Melanocyte of skin (primary cell): ENCODE measurements at places on chromosomes 1 and 21. TPM values are rescaled to one million over a fixed set of nuclear protein-coding genes. Genes with fewer than 3 reads are reported as not detected.

The ASAP3 gene
- total RNA-seq: 10.0 and 11.6 TPM in 2 replicates

The SH3BGRL3 gene
- 13.7 and 15.7 TPM in 2 replicates for total RNA-seq

The TMEM125 gene
- not detected in 2 replicates for total RNA-seq

The NUP210L gene
- under 0.01 and 0.36 TPM in 2 replicates for total RNA-seq

The IGSF21 gene
- total RNA-seq: not detected in 2 replicates

The GBP2 gene
- 12.3 and 25.9 TPM in 2 replicates for total RNA-seq

The AMY1B gene
- total RNA-seq: not detected in 2 replicates

The PALMD gene
- 0.77 TPM in 1 of 2 replicates, not detected in the other for total RNA-seq

The CLCNKB gene
- total RNA-seq: not detected in 2 replicates

The SPRR3 gene
- not detected in 2 replicates for total RNA-seq

The SLC45A1 gene
- total RNA-seq: not detected in 2 replicates

The SETD4 gene
- 20.0 and 22.9 TPM in 2 replicates for total RNA-seq

The PLA2G2F gene
- total RNA-seq: not detected in 2 replicates

The PGLYRP4 gene
- total RNA-seq: not detected in 2 replicates

The E2F2 gene
- total RNA-seq: 3.4 and 4.0 TPM in 2 replicates

The IL10 gene
- total RNA-seq: not detected in 2 replicates

The ILDR2 gene
- not detected in 2 replicates for total RNA-seq

The VANGL2 gene
- 4.7 and 4.8 TPM in 2 replicates for total RNA-seq

The CAPZA1 gene
- total RNA-seq: 178 and 210 TPM in 2 replicates

The KCNE2 gene
- total RNA-seq: not detected in 2 replicates

The DNASE2B gene
- 4.5 TPM in 1 of 2 replicates, not detected in the other for total RNA-seq

The TGFB2 gene
- total RNA-seq: 5.5 TPM in 2 replicates

The PANK4 gene
- 31.0 and 35.2 TPM in 2 replicates for total RNA-seq

The SHE gene
- total RNA-seq: under 0.01 and 0.36 TPM in 2 replicates

The MPZ gene
- total RNA-seq: under 0.01 and 2.5 TPM in 2 replicates

The OR2AJ1 gene
- not detected in 2 replicates for total RNA-seq

The C1orf146 gene
- not detected in 2 replicates for total RNA-seq

The KRTAP26-1 gene
- not detected in 2 replicates for total RNA-seq

The C1orf232 gene
- total RNA-seq: not detected in 2 replicates

The ZMYND12 gene
- total RNA-seq: 1.7 and 4.0 TPM in 2 replicates

The KRTAP11-1 gene
- not detected in 2 replicates for total RNA-seq
